CD4-positive, alpha-beta memory T cell (primary cell): ENCODE measurements at places on chromosomes 6 and 20.

DNA sequence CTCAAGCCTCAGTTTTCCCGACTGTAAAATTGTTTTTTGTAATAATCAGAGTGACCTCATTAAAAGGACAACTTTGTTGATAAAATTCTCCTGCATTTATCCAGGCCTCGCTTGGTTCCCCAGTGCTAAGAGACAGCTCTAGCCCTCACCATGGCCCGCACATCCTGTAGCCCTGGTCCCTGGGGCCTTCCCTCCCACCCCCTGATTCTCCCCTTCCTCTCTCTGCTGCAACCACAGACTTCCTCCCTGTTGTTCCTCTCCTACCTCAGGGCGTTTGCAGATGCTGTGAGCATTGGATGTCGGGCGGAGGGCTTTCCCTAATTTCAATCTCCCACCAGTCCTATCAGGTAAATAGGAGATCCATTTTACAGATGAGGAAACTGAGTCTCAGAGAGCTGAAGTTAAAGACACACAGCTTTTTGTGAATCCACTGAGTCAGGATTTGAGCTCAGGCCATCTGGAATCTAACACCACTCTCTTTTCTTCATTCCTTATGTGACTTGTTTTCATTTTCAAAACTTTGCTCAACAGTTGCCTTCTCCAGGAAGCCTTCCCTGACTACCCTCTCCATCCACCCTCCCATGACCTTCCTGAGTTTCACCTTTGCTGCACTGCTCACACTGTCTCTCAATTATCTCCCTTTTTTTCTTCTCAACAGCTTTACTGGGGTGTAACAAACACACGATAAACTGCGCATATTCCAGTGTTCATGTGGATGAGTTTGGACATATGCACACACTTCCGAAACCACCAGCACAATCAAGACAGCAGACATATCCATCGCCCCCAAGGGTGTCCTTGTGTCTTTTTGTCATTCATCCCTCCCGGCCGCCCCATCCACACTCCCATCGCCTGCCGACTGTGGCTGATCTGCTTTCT lies 107.1 kb downstream of the CEBPB start:
- DNase-seq, result no peak

GRCh38 chr20:24497851-24498250 lies 28.4 kb downstream of the SYNDIG1 start:
- DNase-seq, result no peak

GRCh38 chr6:158049055-158050028 lies 67.7 kb downstream of the SYNJ2 start:
- DNase-seq, result no peak

GRCh38 chr20:21301940-21302663 lies 1.0 kb upstream of the XRN2 start:
- no peak for DNase-seq

GRCh38 chr6:41732591-41733359 lies 2.6 kb downstream of the TFEB start:
- DNase-seq, result peak; percentile 90

DNA sequence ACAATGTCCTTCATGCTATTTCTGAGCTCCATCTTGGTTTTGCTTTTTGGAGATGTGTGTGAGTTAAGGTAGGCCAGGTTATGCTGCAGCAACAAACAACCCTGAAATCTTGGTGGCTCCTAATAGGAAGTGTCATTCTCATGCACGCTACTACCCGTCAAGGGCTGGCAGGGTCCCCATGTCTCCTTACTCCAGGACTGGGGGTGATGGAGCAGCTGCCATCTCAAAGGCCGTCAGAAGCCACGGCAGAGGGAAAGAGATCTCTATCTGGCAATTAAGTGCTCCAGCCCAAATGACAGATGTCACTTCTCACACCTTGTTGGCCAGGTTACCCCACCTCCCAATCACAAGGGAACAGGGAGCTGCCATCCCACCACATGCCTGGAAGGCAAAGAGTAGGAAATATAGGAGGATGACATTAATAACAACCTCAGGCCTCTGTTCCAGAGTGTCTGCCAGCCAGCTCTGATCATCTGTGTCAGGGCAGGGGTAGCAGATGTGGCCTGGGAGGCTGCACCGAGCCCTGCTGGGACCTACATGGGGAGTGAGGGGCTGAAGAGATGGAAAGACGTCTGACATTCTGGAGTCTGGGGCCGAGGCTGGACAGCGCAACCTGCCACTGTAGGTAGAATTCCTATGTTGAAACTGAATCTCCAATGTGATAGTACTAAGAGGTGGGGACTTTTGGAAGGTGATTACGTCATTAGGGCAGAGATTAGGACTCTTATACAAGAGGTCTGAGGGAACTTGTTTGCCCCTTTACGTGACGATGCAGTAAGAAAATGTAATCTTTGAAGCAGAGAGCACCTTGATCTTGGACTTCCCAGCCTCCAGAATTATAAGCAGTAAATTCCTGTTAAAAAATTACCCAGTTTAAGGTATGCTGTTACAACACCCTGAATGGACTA lies 4.8 kb upstream of the SDCBP2 start:
- DNase-seq, result no peak

DNA sequence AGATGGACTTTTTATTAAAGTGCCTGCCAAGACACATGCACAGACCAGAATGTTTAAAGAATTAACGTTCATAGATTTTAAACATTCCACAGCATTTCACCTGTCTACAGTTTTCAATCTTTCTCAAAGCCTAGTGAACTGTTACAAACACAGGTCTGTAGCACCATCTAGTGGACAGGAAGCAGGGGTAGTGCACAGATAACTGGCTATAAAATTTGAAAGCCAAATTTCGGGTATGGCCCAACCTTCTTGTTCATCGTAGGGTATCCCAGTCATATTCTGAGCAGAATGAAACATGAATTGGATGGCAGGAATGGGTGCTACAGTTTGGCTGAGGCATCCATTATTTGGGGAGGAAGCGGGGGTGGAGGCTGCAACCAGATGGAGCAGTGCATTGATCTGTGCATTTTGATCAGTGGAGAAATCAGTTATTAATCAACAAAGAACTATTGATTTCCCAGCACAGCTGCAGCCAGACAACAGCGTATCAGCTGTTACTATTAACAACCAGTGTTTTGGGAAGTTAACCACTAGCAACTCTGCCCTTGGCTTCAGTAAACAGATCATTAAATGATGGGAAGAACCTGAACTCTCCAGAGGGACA lies 56.1 kb upstream of the B3GAT2 start:
- DNase-seq, result no peak

- DNase-seq, result no peak
Observed at GRCh38 chr20:51190783-51191180, 167.9 kb upstream of the KCNG1 start.

DNA sequence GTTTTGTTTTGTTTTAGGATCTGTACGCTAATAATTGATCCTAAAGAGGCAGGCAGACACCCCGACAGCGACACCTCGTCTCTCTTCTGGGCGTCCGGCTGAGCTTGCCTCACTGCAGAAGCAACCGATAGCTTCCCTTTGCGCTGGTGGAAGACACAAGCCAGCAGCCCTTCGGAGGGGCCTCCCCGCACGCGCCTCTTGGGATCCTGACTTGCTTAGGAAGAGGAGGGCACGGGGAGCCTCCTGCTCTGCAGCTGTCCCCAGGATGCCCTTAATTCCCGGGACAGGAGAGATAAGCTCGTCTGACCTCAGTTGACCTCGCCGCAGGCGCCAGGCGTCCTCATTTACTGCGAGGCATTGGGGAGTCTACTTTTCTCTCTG lies 94.0 kb downstream of the CD83 start:
- peak; percentile 48 for DNase-seq

DNA sequence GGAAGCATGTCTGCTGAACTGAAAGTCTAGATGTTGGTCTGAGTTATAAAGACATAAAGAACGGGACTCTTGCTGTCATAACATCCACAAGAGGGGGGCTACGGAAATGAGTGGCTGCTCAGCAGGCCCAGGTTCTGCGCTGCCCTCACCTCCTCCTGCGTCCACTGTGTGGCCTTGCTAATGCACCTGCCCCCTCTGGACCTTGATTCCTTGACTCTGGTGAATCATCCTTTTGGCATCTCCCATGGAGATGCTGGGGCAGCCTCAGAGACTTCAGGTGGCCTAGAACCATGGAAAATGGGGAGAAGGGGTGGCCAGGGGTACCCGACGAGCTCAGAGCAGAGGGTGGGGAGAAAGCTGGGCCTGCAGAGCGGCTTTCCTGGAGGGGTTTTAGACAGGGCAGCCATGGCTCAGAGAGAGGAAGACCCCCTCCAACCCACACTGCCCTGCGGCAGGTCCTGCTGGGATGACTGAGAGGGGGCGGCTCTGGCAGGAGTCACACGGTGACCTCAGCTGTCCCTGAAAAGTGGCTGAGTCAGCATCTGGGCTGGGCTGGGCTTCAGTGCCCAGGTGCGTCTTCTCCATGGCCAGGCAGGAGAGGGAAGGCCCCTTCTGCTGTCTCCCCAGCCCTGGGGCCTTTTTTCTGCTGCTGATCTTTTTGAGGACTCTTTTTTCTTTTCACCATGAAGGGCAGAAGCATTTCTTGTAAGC lies 46.9 kb downstream of the DLGAP4 start:
- DNase-seq, result no peak

GRCh38 chr6:116210750-116211425 lies 43.0 kb downstream of the TSPYL4 start:
- DNase-seq, result no peak

- DNase-seq, result no peak
Observed at GRCh38 chr6:47221565-47221964, 88.1 kb downstream of the TNFRSF21 start.

- DNase-seq, result peak; percentile 32
Observed at GRCh38 chr6:52176550-52176949, 9.6 kb upstream of the IL17A start.

DNA sequence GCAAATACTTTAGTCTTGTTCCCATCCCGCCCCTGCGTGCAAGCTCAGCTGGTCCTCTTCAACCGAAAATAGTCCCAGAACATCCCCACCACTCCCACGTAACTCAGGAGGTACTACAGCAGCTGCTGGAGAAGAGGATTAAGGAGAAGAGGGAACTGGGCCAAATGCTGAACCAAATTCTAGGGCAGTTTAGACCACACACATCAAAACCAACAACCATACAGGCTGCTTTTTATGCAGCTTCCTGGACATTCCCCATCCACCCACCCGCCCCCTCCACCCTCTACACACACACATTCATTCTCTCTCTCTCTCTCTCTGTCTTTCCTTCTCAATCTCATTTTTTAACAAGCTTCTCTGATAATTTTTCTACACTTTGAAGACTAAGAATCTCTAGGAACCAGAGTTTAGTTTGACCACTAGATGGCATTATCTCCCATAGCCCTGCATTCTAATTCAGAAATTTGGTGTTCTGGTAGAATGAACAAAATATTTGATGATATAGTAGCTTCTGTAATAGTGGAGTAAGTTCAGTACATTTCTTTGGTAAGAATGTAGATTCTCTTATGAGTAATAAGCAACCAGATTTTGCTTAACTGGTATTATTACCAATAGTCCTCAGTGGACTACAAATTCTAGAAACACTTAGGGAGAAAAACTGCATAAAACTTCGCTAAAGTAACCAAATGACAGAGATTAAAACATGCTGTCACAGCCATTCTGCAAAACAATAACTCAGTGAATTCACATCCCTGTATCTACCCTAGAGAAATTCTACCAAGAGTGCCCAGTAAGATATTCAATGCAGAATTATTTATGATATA lies 52.1 kb upstream of the BEND6 start:
- DNase-seq, result peak; percentile 23

- no peak for DNase-seq
Observed at GRCh38 chr20:43191946-43192863, 2.5 kb upstream of the PTPRT start.

- DNase-seq, result no peak
Observed at GRCh38 chr6:38649744-38650143, 10.0 kb upstream of the BTBD9 start.

- no peak for DNase-seq
Observed at GRCh38 chr20:17661121-17661744, 20.8 kb downstream of the RRBP1 start.

- no peak for DNase-seq
Observed at GRCh38 chr20:8431538-8432434, 299.7 kb downstream of the PLCB1 start.

- DNase-seq, result no peak
Observed at GRCh38 chr6:130713144-130713543, 114.1 kb upstream of the SMLR1 start.

GRCh38 chr6:45326698-45327417 lies 1.3 kb upstream of the RUNX2 start:
- DNase-seq, result no peak

- no peak for DNase-seq
Observed at GRCh38 chr6:73460056-73460455, 1.5 kb upstream of the MTO1 start.

DNA sequence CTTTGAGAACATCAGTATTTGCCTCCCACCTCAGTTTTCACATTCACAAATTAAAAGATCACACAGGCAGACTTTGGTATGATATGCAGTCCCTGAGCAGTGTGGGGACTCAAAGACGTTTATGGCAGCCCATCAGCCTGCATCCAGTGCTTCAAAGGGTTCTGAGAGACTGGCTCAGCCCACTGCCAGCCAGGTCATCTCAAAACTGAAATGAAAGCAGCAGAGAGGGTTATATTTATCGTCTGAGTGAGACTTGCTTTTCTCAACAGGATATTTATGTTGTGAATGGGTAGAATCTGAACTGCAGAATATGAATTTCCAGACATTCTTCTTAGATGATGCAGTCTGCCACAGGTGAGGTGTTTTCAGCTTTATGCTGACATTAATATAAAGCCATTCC lies 159.8 kb downstream of the NRN1 start:
- DNase-seq, result no peak

DNA sequence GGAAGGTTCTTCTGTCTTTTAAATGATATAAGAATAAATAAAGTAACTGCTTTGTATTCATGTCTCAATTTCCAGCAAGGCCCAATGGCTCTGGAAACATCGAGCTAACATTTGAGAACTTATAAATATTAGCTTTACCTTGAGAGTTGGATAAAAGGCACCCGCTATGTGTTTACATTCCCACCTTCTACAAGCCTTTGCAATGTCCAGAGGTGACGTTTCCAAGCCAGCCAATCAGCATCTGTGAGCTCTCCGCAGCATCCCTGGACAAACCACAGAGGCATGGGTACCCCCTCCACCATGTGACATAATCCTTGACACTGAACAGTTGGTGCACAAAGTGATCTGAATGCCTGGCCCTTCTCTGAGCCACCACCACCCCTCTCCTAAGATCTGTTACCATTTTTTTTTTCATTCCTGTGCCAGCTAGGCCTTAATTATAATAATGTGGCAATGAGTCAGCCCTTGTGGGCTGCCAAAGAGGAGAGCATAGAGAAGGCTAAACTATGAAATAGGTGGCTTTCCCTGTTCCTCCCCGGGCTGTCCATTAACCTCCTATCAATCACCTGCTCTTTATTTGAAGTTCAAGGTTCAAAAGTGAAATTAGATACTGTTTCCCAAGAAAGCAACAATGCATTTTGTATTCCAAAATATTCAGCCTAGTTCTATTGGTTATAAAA lies 4.1 kb downstream of the CBLN4 start:
- DNase-seq, result no peak

GRCh38 chr20:31719644-31720485 lies 2.8 kb downstream of the BCL2L1 start:
- no peak for DNase-seq

GRCh38 chr6:101294676-101295075 lies 98.8 kb upstream of the GRIK2 start:
- DNase-seq, result no peak

GRCh38 chr6:100166956-100167355 lies 172.9 kb upstream of the MCHR2 start:
- DNase-seq, result no peak
